NCI-H1105 (cell line): ENCODE measurements at places on chromosomes 7 and 10.

GRCh38 chr7:159104188-159104920 is 40.3 kb downstream of the VIPR2 start:
- no peak for DNase-seq

DNA sequence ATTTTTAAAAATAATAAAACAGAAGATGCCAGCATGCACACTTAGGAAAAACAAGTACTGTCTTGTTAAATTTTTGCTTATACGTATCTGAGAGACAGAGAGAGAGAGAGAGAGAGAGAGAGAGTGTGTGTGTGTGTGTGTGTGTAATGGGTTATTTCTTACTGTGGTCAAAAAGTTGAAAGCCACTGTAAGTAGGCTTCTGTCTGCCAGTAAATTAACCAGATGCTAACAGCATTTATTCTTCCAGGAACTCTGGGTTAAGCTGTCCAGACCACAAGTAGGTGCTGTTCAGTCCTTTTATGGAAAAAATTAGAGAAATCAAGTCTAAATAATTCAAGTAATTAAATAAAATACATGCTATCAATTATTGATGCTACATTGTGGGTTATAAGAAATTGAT is 39.7 kb downstream of the RNF32 start:
- no peak for DNase-seq

GRCh38 chr7:99267841-99268576 is 4.6 kb upstream of the MYH16 start:
- no peak for DNase-seq

- DNase-seq, result no peak
Observed at GRCh38 chr7:133051066-133051465, 30.8 kb downstream of the CHCHD3 start.

DNA sequence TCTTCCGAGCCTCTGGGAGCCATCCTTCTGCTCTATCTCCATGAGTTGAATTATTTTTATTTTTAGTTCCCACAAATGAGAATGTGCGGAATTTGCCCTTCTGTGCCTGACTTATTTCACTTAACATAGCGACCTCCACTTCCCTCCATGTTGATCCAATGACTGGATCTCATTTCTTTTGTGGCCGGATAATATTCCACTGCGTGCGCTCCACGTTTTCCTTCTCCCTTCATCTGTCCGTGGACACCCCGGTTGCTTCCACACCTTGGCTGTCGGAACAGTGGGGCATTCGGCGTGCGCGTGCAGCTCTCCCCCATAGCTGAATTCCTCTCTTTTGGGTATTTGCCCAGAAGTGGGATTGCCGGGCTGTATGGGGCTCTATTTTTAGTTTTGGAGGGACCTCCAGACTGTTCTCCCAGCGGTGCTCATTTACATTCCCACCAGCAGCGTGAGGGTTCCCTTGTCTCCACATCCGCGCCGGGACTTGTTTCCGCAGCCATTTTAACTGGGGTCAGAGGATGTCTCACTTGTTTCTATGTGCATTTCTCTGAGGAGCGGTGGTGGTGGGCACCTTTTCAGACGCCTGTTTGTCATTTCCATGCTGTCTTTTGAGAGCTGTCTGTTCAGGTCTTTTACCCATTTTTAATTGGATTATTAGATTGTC is 51.0 kb upstream of the SUN1 start:
- no peak for DNase-seq

DNA sequence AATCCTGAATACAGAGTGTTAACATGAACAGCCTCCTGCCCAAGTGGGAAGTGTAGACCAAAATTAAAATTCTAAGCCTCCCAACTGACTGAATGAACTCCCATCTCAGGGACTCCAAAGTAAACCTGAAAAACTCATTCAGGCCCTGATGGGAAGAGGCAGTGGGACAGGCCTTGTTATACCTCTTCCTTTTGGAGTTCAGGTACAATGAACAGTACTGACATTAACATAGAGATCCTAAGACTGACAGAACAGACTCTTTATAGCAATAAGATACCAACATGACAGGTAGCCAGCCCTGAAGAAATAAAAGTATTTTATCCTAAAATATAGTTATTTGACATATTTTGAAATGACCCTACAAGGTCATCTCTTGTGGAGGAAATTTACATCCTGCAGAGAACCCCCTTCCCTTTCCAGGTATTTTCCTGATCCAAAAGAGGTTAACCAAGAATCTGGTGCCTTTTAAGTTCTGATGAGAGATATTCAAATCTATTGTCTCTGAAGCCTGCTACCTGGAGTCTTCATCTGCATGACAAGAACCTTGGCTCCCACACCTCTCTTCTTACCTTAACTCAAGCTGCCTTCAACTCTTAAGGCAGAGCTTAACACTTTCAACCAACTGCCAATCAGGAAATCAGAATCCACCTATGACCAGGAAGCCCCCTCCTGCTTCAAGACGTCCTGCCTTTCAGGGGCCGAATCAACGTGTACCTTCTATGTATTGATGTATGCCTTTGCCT is 103.3 kb upstream of the PFKP start:
- DNase-seq, result no peak

DNA sequence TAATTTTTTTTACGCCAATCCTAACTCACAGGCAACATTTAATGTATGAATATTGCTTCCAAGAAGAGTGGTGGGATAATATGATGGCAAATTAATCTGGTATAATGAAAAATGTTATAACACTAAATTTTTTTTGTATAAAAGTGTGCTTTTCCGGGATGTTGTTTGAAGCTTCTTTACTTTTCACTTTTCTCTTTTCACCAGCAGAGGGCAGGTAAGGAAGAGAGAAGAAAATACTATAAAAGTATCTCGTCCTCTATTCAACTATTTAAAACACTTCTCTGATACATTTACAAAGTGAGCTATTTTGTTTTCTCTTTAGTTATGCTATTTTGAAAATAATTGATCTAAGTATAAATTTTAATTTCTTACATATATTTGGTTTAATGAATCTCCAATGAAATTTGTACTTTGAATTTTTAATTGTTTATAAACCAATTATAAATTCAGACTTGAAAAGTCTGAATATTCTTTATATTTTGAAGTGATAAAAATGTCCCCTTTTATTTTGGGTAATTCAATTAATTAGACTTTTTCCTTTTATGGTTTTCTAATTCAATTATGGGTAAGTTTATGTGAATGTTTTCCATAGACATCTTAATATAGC is 20.7 kb upstream of the CFTR start:
- DNase-seq, result peak; percentile 31

DNA sequence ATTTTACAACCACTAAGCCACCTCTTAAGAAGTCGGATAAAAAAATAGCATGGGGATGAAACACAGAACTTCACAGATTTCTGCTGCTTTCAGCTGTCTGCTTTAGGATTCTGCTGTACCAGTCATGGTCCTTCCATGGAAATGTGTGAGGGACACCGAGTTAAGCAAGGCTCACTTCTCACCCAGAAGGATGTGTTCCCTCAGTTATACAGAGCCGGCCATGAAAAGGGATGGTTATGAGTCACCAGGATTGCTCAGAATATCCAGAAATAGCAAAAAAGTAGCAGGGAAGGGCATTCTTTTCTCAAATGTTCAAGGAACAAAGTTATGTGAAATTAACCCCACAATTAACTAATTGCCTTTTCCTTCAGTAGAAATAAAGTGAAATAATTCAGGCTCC is 124.4 kb downstream of the AMPH start:
- no peak for DNase-seq

- no peak for DNase-seq
Observed at GRCh38 chr7:22452142-22452959, 47.6 kb downstream of the STEAP1B start.

DNA sequence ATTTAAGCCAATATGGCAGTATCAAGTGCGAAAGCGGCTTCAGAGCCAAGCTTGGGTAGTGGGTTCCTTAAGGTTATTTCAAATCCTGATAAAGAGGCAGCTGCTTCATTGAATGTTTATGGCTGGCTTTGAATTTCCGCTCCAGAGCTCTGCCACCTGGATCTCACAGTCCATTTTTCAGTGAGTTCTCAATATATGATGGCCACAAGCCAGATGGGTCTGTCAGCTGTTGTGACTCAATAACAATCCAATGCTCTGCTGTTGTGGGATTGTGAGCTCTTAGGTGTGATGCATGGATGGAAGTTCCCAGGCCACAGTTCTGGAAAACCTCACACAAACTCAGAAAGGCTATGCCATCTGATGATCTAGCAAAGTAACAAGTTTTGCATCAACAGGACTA is 743.8 kb upstream of the LRRN3 start:
- DNase-seq, result peak; percentile 36

- peak; percentile 4 for DNase-seq
Observed at GRCh38 chr7:124275411-124275810, 242.5 kb upstream of the TMEM229A start.

DNA sequence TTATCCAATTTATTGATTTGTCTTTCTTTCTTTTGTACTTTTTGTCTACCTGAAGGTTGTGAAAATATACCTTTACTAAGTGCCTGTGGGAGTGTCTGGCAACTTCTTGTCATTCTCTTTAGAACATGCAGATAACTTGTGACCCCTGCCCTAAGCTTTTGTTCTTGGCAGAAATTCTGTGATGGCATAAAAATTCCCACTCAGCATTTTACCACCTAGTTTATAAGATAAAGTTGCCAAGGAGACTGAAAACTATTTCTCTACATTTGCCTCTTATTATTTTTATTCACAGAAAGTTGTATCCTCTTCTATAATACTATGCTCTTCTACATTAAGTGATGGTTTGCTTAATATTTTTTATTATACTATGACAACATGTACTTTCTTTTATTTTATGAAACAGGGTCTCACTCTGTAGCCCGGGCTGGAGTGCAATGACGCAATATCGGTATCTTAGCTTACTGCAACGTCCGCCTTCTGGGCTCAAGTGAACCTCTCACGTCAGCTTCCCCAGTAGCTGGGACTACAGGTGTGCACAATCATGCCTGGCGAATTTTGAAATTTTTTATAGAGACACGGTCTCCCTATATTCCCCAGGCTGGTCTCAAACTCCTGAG is 683.5 kb downstream of the ANKRD7 start:
- no peak for DNase-seq

DNA sequence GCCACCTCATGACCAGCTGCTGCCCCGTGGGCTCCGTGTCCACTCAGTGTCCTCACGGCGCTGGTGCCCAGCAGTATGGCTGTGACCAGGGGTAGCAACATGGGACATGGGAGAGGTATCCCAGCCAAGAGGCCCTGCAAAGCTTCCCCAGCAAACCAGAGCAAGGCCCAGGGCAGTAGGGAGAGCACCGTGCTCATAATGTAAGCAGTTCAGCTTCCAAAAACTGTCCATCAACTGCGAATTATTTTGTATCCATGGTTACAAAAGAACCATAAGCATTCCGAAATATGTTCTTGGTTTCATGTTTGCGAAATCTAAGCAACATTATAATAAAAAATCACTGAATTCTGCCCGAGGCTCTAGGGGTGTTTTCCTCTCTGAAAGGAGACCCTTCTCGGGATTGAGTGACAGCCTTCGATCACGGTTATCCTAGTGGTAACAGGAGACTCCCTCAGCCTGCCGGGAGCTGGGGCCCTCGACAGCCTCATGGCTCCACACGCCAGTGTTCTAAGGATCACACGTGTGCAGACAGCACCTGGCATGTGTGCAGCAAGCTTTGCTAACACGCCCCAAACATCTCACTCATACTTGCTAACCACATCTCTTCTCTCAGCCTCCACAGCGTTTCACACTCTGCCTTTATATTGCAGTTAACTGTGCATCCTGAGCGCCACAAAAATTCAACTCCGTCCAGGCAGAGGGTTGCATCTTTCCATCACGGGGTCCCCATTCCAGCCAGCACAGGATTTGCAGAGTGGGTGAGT is 117.6 kb downstream of the DIP2C start:
- no peak for DNase-seq

GRCh38 chr10:87589645-87590051 is 70.0 kb upstream of the PAPSS2 start:
- no peak for DNase-seq

- DNase-seq, result no peak
Observed at GRCh38 chr7:141652691-141653090, 49.3 kb downstream of the DENND11 start.

- DNase-seq, result no peak
Observed at GRCh38 chr10:130401860-130402765, 265.9 kb downstream of the GLRX3 start.

- no peak for DNase-seq
Observed at GRCh38 chr10:126597211-126597610, 73.3 kb downstream of the C10orf90 start.

DNA sequence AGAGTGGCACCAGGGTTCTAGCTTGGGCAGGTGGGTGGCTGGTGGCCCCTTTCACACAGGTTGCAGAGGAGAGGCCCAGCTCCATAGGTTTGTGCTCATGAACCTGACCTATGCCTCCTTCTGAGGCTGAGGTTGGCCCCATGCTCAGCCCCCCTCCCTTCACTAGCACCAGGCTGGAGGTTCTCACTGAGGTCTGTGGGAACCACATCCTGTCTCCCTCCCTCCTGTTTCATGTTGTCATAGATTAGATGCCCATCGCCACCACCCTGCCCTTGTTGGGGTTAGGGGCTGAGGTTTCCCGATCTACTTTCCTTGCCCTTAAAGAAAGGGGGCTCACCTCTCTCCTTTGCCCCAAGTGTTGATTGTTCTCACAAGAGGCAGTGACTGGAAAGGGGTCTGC is 14.7 kb downstream of the NEUROG3 start:
- no peak for DNase-seq

GRCh38 chr7:149791-150636 is 42.4 kb upstream of the FAM20C start:
- peak; percentile 40 for DNase-seq
